ENCODE measurements at places on chromosomes 11 and 22. TPM values are rescaled to one million over a fixed set of nuclear protein-coding genes. Genes with fewer than 3 reads are reported as not detected.

- DNase-seq = no peak
Measured at GRCh38 chr11:92504534-92504933, 279.9 kb downstream of the FAT3 start.

C22orf31 gene
- not detected for total RNA-seq

- no peak for DNase-seq
Measured at GRCh38 chr22:45254789-45255278, 14.1 kb upstream of the KIAA0930 start.

DNA sequence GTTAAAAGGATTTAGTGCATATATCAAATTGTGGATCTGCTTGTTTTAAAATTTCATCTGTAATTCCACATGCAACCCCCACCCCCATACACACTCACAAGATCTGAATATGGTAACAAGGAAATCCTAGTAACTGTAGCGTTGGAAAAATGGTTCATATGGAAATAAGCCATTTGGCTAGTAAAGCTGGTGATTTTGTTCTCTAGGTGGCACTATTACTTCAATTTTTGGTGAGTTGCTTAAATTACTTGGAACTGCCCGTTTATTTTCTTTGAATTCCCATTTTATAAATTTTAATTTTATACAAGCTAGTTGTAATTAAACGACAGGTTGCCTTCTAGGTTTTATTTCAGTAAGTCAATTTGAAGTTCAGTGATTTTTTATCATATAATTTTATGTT, 5.3 kb downstream of the BDNF start:
- peak; percentile 34 for DNase-seq

ESAM gene
- total RNA-seq = 0.26 TPM

All from neural progenitor cell (in vitro differentiated cells).